A673 (cell line): ENCODE measurements at places on chromosomes 12 and 14.

- H3K4me1 ChIP-seq = no peaks in the 10 kb centered on the region
- H3K36me3 ChIP-seq = no peaks in the 10 kb centered on the region
- no peak overlapping the region for H3K4me3 ChIP-seq
- no peaks in the 10 kb centered on the region for H3K27me3 ChIP-seq
- no peak overlapping the region for H3K27ac ChIP-seq
These were observed 33.0 kb upstream of the SSTR1 start for GRCh38 chr14:38174711-38175110.

GRCh38 chr12:66319266-66319954 lies 17.1 kb downstream of the HELB start:
- no peak overlapping the region for H3K27ac ChIP-seq
- no peaks in the 10 kb centered on the region for H3K27me3 ChIP-seq

GRCh38 chr14:85527445-85528035 lies 2.4 kb upstream of the FLRT2 start:
- peaks cover 19% of the 10 kb centered on the region for H3K4me1 ChIP-seq
- H3K36me3 ChIP-seq = no peaks in the 10 kb centered on the region
- peak overlapping the region; percentile 90 for H3K27ac ChIP-seq
- no peaks in the 10 kb centered on the region for H3K27me3 ChIP-seq

DNA sequence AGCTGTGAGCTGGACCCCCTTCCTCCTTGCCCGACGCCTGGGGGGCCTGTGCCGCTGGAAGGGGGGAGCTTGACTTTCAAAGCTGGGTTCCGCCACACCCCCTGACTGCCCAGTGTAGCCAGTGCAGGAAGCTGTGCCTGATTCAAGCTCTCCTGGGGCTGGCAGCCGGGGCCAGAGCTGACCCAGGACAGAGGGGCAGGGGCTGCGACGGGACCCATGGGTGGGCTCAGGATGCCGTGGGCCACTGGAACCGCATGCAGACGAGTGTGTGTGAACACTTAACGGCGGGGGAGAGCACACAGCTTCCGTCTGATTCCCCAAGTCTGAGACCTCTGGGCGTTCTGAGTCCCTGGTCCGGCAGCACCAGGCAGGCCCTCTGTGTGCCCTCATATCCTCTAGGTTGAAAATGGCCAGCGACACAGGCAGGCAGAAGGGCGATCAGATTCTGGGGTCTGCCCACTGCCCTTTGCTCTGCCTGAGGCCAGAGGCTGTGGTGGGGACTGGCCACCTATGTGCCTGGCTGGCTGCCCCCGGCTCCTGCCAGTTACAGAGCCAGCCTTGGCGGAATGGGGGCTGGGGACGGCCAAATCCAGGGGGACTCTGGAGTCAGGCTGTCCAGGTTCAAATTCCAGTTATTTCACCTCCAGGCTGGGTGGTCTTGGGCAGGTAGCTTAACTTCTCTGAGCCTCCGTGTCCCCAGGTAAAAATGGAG lies 54.0 kb downstream of the CYP46A1 start:
- no peak overlapping the region for H3K27ac ChIP-seq
- H3K4me1 ChIP-seq = no peaks in the 10 kb centered on the region
- H3K4me3 ChIP-seq = no peak overlapping the region

- no peak overlapping the region for H3K27ac ChIP-seq
- no peaks in the 10 kb centered on the region for H3K4me1 ChIP-seq
- DNase-seq = no peak
- H3K27me3 ChIP-seq = peaks cover 7% of the 10 kb centered on the region
- no peak overlapping the region for H3K4me3 ChIP-seq
- H3K36me3 ChIP-seq = no peaks in the 10 kb centered on the region
These were observed 5.7 kb upstream of the CHGA start for GRCh38 chr14:92917041-92917940.

GRCh38 chr12:113439606-113440030 lies 17.4 kb downstream of the SDSL start:
- H3K36me3 ChIP-seq = no peaks in the 10 kb centered on the region
- no peak overlapping the region for H3K27ac ChIP-seq
- peak; percentile 65 for DNase-seq
- H3K27me3 ChIP-seq = peaks cover 4% of the 10 kb centered on the region
- H3K4me3 ChIP-seq = no peak overlapping the region
- no peaks in the 10 kb centered on the region for H3K4me1 ChIP-seq

DNA sequence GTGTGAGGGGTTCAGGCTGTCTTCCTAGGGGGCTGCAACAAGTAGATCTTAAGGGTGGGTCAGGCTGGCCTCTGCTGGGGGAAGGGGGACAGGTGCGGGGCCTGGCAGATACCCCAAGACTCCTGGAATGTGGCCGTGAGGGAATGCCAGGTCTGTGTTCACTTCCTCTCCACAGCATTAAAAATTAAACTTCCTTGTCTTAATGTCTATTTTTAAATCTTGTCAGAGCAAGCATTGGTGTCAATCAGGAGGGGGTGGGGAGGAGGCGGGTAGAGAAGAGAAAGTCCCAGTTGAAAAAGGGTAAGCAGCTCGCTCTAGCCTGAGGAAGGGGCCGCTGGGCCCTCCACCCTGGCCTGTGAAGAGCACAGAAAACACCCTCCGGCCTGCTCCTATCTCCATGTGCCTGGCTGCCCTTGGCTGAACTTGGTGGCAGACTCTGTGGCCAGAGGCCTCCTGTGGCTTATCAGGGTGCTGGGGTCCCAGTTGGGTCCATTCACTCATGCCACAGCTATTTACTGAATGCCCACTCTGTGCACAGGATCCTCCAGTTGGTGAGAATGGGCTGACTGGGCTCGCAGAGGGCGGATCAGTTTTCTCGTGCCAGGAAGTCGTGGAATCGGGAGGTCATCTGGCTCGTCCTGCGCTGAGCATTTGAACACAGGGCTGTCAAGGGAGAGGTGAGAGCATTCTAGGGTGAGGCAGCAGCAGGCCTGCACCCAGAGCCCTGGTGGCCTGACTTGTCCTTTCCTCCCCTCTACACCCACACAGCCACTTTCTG lies 128.8 kb downstream of the TSPAN9 start:
- H3K27ac ChIP-seq = no peak overlapping the region
- H3K27me3 ChIP-seq = peaks cover under 1% of the 10 kb centered on the region
- H3K4me3 ChIP-seq = no peak overlapping the region
- peaks cover 10% of the 10 kb centered on the region for H3K4me1 ChIP-seq

DNA sequence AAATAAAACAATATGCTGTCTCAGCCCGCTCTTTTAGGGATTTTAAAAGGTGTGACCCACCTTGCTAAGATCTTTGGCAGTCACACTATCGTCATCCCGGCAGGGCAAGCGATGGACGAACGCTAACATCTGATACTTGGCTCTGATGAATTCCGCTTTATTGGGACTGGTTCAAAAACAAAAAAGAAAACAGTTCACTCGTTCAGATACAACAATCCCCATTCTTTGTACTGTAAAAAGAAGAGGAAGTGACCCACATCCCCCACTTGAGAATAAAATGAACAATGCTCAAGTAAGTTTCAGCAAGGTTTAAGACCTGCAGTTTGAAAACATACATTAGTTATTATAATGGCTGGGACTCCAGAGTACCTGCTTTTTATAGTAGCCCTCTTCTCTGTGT lies 7.3 kb downstream of the GIT2 start:
- H3K4me3 ChIP-seq = no peak overlapping the region
- DNase-seq = no peak
- H3K27me3 ChIP-seq = no peaks in the 10 kb centered on the region
- H3K4me1 ChIP-seq = peaks cover 4% of the 10 kb centered on the region
- no peak overlapping the region for H3K27ac ChIP-seq
- peaks cover 22% of the 10 kb centered on the region for H3K36me3 ChIP-seq

GRCh38 chr12:115763982-115764621 lies 513.4 kb downstream of the MED13L start:
- H3K4me1 ChIP-seq = no peaks in the 10 kb centered on the region
- H3K36me3 ChIP-seq = no peaks in the 10 kb centered on the region
- H3K4me3 ChIP-seq = no peak overlapping the region
- no peaks in the 10 kb centered on the region for H3K27me3 ChIP-seq
- DNase-seq = no peak

DNA sequence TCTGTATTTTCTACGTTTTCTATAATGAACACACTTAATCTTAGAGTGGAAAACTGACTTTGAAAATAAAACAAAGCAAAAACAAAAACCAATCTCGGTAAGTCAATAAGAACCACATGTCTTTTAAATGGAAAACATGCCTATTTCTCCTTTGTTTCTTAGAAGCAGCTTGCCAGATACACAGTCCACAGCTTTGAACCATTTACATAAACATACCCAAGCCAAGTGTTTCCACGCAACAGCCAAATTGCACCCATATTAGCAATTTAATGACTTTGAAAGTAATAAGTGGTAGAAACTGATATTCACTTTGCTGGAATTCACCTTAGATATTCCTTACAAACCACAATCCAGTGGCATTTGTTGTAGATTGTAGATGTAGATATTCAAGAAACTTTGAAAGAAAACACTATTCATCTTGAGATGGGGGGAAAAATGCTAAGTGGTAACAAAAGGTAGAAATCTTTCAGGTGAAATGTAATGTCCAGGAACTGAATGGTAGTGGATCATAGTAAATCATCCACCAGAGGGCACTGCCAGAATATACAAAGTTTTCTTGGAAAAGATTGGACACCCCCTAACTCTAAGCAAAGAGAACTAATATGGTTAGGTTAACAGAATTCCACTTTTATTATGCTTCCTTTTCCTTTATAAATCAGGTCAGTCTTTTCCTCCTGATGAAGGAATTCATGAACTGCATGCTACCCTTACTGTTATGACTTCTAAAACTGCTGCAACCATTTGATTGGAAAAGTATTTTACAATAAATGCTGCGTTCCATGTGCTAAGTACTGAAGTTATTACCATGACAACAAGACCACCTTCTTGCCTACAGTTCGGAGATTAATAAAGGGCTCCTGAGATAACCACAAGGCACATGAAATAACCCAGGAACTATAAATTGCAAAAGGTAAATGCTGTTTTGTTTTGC lies 69.8 kb downstream of the RERG start:
- DNase-seq = peak; percentile 44
- no peak overlapping the region for H3K27ac ChIP-seq
- H3K36me3 ChIP-seq = no peaks in the 10 kb centered on the region
- peaks cover 7% of the 10 kb centered on the region for H3K4me1 ChIP-seq

GRCh38 chr14:105350450-105351244 lies 36.1 kb downstream of the PACS2 start:
- no peak for DNase-seq
- no peaks in the 10 kb centered on the region for H3K27me3 ChIP-seq
- no peak overlapping the region for H3K27ac ChIP-seq
- H3K4me1 ChIP-seq = peaks cover 8% of the 10 kb centered on the region
- no peak overlapping the region for H3K4me3 ChIP-seq

DNA sequence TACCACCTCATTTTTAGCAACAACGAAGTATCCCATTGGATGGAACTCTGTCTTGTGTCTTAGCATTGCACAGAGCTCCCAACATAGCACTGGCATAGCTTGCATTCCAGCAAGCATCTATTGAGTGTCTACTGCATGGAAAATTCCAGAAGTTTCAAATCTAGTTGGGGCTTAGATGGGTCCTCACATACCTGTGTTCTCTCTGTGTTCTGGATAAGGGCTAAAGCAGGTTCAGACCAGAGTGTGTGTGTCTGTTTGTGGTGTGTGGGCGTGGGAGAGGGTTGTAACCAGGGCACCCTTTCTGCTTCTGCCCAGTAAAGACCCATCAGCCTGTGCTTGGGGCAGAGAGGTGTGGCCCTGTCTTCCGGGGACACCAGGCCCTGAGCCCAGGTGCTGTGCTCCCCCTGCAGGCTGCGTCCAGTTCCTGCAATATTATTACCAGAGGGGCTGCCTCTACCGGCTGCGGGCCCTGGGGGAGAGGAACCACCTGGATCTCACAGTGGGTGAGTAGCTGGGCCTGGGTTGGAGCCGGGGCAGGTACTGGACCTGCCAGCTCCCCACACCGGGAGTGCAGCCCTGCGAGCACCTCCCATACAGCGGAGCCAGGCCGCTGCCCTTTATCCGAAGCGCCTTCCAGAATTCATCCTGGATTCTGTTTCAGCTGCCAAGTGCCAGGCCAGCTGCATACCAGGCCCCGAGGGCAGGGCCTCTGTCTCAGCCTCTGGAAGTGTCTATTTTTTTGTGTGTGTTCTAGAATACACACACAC lies 20.3 kb downstream of the RHOF start:
- H3K27me3 ChIP-seq = no peaks in the 10 kb centered on the region
- no peaks in the 10 kb centered on the region for H3K36me3 ChIP-seq
- DNase-seq = peak; percentile 70
- H3K4me3 ChIP-seq = no peak overlapping the region

DNA sequence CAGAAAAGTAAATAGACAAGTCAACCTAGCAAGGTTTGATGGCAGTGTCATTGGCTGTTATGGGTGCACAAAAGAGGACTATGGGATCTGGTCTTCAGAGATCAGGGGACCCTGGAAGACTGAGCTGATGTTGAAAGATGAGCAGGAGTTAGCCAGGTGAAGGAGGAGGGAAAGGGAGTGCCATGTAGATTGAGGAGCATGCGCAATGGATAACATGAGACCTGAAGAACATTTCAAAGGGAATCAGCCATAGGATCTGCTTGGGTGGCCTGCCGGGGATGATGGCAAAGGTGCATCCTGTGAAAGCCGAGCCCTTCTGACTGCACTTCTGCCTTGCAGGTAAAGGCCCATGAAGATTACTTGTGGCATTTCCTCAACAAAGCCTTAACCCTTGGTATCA lies 90.8 kb downstream of the TBC1D30 start:
- H3K4me1 ChIP-seq = no peaks in the 10 kb centered on the region
- no peak for DNase-seq
- H3K4me3 ChIP-seq = no peak overlapping the region
- peaks cover 75% of the 10 kb centered on the region for H3K27me3 ChIP-seq
- no peak overlapping the region for H3K27ac ChIP-seq

DNA sequence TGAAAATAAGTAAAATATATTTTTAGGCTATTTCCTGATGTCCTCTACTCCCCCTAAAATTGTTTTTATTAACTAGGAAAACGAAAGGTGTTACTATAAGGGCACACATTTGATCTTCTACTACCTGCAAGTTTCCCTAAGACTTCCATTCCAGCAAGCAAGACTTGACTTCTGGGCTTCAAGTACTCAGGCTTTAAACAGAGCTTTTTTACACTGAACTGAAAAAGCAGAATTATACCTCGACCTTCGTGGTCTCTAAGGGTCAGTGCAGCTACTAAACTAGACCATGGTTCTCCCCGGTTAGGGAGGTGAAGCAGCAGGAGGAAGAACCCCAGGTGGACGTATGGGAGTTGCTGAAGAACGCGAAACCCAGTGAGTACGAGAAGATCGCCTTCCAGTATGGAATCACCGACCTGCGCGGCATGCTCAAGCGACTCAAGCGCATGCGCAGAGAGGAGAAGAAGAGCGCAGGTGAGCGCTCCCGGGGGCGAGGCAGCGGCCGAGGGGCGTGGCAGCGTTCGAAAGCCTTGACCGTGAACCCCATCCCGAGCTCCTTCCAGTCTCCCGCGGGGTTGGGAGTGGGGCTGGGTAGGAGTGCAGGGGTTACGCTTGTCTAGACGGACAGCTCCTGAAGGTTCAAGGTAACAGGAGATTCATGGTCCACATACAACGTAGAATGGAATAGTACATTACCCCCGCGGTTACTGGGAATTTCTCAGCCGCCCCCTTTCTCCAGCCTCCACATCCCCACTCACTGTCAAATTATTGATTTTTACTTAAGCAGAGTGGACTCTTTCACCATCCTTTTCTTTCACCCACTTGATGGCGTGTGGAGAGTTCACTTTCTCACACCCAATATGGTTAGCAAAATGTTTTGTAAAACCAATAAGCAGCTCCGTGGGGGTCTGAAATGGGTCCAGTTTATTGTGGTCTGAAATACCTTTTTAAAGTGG lies 47.6 kb downstream of the MYBPC1 start:
- H3K36me3 ChIP-seq = no peaks in the 10 kb centered on the region
- no peak overlapping the region for H3K27ac ChIP-seq
- DNase-seq = no peak
- H3K4me1 ChIP-seq = peaks cover 27% of the 10 kb centered on the region
